ENCODE measurements at places on chromosomes 3 and 15. TPM values are rescaled to one million over a fixed set of nuclear protein-coding genes. Genes with fewer than 3 reads are reported as not detected.

Gene GRAMD2A
- total RNA-seq: 3.1 TPM

DNA sequence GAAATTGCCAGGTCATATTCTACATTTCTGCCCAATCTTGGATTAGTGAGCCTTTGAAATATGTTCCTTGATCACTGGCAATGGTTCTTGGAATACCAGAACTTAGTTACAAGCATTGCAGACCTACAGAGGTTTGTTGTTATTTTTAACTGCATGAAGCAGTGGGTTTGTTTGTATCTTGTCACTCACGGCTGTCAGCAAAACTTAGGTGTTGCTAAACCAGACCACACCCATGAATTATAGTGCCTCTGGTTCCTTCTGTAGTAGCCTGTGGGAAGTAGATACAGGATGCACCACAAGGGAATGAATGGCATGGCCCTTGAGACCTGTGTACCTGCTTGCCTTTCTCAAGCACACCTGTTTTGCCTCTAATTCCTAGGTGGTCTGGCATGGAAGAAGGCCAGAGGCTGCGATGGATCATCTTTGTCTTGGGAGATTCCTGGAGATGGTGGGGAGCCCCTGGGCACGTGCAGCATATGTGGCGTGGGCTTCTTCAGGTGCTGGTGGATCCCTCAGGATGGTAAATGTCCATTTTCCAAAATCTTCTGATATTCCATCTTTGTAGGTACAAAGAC, 138.8 kb downstream of the SNRPN start:
- DNase-seq: no peak

- no peak for DNase-seq
These were observed 54.7 kb downstream of the FOXP1 start for GRCh38 chr3:71528816-71529215.

- no peak for DNase-seq
These were observed 237.6 kb upstream of the CHRNA7 start for GRCh38 chr15:31792611-31793199.

DNA sequence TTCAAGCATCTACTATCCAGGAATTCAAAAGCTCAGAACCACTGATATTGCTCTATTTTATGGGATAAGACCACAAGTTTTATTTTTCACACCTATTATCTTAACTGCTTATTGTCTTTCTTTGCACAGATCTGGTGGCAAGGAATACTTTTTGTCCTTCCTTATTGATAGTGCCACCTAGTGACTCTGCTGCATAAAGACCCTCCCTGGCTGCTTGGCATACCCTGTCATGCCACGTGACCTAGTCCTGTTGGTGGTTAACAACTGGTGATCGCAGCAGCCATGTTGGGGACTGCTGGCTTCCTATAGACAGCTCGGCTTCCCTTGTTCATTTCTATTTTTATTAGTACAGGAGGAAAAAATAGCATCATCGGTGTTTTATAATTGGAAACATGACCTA, 236.3 kb downstream of the MEX3B start:
- DNase-seq: no peak

DNA sequence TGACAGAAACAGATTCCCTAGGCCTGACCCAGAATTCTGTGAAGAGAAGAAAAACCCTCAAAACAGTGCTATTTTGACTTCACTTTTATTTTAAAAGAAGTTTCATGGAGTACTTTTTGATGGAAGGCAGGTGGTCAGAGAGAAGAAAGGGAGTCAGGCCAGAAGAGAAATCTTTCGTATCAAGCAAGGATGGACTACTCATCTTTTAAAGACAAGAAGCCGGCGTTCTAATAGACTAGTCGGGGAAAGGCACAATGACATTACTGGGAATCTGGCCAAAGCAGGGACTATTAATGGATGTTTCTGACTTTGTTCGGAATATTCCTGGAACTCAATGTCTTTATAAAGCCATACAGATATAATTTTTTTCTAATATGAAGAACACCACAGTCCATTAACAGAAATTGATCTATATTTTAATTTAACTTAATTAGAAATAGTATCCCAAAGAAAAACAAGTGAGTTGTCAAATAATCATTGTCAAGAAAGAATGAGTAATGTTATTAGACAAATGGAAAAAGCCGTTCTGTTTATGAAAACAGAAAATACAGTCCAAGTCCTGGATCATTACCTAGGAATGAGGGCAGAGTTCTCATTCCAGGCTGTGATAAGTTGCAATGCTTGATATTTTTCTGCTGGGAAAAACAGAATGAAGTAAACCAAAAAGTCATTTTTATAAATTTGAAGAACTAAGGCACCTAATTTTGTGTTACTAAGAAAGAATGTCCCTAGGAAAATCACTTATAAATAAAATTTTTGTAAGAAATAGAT, 23.7 kb upstream of the PCOLCE2 start:
- no peak for DNase-seq

- DNase-seq: no peak
These were observed 13.3 kb downstream of the GYG1 start for GRCh38 chr3:149004622-149005021.

- peak; percentile 45 for DNase-seq
These were observed 141.3 kb upstream of the PROK2 start for GRCh38 chr3:71926262-71926600.

- DNase-seq: no peak
These were observed 35.0 kb upstream of the PLCL2 start for GRCh38 chr3:16849795-16850194.
